Ovary (tissue), 10 donors: ENCODE measurements at places on chromosomes 13 and 19. TPM values are rescaled to one million over a fixed set of nuclear protein-coding genes. Genes with fewer than 3 reads are reported as not detected.

RELB gene
- 16.2 TPM for total RNA-seq

ENOX1 gene
- 17.5 TPM for total RNA-seq

ZNF836 gene
- 23.2 TPM for total RNA-seq

DDX49 gene
- total RNA-seq = 32.8 TPM

ZNF681 gene
- 4.0 TPM for total RNA-seq

GRCh38 chr13:46906405-46906804 is 9.6 kb upstream of the HTR2A start:
- no peak for DNase-seq

GRCh38 chr13:40776681-40777165 is 5.7 kb upstream of the MRPS31 start:
- DNase-seq = no peak

DNA sequence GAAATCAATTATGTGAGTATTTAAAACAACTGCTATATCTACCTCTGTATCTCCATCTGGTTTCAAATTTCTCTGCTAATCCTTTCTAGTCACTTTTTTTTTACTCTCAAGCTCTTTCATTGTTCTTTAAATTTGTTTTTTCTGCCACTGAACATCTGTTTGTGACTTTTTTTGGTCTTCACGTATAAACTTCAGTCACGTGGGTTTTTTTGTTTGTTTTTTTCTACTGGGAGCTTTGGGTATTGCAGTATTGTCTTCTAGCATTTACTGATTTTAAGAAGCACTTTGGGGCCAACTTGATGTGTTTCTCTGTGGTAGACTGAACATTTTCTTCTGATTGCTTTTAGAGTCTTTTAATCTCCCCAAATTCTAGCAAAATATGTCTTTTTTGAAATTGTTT is 262.6 kb upstream of the RXFP2 start:
- DNase-seq = no peak

DNA sequence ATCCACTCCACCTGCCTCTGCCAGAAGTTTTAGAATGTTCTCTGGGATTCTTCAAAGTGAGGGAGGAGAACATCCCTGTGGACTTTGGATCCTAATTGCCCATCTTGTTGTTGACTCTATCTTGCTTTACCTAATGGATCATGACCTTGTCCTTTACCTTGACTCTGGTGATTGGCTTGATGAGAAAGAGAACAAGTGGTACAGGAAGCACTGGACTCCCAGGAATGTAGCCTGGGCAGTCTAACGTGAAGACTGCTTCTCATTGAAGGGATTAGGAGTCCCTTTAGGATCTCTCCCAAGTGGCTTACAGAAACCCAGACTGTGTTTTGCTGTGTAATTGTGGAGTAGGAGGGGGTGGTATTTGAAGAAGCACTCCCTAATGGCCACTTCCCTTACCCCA is 63.9 kb downstream of the SLC10A2 start:
- DNase-seq = no peak

GRCh38 chr13:32125751-32126150 is 94.2 kb downstream of the FRY start:
- DNase-seq = no peak

DNA sequence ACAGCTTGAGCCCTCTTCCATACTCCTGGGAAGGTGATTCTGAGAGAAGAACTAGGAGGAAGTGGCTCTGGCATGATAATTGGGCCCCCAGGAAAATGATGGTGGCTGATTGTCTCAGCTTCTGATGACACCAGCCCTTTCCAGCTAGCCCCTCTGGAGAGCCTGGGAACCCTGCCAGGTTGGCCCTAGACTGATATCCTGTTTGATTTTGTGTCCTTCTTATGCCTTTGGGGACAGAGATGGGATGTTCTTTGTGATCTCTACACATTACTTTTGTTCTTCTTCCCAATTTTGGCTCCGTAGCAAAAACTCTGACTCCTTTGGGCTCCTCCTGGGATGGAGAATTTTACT is 39.7 kb downstream of the ERICH6B start:
- DNase-seq = no peak

DNA sequence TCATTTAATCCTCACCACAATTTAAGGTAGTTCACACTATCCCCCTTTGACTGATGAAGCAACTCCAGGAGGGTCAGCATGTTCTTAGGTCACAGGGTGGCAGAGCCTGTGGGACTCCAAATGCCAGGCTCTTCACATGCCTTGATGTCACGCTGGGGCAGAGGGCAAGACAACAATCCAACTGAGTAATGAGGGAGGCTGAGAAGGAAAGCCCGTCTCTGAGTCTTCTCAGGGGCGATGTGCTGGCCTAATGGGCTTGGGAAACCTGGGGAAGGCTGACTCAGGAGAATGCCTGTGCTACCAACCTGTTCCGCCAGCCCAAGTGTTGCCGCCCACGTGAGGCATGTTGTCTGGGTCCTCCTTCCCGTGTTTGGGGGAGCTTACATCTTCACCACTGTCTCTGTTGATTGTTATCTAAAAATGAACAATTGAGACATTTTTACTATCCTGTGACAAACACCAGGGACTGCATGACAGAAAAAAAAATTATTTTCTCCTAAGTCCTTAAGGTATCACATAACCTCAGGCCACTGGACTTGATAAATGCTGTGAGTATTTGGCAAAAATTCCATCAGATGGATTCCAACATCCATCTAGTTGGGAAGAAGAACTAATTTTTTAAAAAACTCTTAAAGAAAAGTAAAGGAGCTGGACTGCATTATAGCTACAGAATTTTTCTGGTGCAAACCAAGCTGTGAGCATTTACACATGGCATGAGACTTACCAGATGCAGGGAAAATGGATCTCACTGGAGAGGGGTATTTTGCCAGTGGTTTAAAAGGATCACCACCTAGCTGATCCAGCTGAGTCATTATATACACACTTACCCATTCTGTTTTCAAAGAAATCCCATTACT is 157.5 kb downstream of the RGCC start:
- peak; percentile 23 for DNase-seq

- no peak for DNase-seq
These were observed 15.7 kb downstream of the ZNF808 start for GRCh38 chr19:52542984-52543664.

DNA sequence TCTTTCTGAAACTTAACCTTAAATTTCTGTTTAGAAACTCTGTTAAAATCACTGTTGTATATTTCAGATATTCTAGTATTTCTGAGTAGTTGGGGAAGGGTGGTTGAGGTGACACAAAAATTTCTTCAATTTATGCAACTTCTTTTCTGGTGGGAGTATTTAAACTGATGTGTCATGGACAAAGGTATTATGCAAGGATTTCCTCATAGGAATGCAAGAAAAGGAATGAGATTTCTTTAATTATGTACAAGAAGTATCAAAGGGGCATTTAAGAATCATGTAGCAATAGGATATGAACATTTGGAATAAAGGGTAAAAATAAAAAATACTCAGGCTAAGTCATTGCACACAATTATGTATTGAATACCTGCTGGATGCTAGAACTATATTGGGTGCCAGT is 575.8 kb upstream of the KLF12 start:
- DNase-seq = no peak

DNA sequence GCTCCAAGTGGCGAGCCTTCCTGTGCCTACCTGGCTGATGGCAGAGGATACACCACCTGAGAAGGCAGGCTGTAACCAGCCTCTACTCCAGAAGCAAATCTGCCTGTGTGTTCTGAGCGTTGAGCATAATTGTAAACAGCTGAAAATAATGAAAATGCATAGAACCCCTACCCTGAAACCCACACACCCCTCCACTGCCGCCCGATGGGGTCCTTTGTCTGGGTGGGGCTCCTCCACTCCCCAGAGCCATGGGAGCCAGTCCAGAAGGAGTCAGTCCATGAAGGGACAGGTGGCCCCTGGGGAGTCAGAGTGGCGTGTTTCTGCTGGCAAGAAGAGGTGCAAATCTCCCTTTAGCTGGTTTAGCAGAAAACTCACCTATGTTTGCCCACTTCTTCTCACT is 8.0 kb upstream of the SOX1 start:
- DNase-seq = no peak

DNA sequence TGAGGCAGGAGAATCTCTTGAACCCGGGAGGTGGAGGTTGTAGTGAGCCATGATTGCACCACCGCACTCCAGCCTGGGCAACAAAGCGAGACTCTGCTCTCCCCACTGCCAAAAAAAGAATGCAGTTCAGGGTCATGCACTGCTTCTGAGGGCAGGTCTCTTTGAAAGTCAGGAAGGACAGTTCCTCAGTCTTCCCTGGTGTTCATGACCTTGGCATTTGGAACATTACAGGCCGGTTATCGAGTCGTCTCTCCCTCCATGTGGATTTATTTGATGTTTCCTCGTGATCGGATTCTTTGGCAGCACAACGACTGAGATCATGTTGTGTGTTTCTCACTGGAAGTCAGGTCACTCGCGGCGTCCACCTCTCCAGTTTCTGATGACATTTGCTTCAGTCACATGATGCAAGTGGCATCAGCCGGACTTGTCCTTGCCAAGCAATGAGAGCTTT is 17.2 kb downstream of the FGF21 start:
- DNase-seq = peak; percentile 44

DNA sequence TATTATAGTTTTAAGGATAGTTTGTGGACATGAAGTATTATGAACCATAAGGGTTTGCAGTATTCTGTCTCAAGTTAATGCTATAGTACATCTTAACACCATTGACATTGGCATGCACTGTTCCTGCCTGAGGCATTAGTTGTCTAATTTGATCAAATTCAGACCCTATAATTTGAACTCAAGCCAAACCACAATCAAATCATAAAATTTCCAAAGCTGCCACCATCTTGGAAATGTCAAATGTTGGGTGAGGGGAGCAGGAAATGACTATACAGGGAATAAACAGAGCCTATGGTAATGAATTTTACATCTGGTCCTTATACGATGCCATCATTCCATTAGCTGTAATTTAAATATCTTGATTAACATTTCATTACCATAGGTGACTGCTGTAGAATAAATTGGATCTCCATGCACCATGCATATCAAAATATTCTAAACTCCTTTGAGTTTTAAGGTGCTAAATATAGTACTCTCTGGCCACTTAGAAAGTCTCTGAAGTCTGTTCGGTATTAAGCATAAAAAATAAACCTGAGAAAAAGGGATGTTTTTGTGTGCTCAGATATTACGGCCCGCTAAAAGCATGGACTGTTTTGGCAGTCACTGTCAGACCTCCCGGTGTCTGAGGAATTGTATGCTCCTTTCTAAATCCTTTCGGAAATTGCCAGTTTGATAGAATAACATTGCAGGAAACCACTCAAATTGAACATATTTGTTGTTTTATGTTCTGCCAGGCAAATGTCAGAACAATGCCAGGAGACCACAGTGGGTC is 257.7 kb downstream of the SPRY2 start:
- DNase-seq = no peak

GRCh38 chr13:26705536-26705935 is 55.0 kb downstream of the GPR12 start:
- no peak for DNase-seq

DNA sequence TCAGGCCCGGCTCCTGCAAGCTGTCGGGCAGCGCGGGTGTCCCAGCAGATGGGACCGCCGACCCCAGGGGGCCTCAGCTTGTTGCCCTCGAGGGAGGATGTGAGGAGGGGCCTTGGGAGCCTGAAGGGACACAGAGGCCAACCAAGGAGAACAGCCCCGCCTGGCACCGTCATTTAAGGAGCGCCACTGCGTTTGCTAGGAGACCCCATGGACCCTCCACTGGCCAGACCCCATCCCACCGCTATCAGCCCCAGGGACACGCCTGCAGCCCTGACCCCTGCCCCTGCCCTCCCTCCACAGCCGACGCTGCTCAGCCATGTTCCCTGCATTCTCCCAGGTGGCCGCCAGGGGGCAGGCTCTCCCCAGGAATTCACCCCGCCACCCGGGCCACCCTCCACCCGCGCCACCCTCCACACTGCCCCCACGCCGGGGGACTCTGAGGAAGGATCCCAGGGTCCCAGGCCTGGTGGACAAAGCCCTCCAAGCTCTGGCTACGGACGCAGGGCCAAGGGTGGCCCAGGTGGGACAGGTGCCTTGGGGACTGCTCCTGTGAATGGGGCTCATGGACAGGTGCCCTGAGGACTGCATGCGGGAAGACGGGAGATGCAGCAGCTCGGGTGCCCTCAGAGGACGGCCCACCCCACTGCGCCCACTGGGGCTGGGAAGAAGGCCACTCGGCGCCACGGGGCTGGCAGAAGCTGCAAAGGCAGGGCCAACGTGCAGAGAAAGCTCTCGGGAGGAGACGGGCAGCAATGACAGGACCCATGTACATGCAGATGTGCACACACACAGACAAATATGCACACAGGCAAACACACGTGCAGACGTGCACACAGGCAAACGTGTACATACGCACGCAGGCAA is 34.4 kb downstream of the PIP5K1C start:
- peak; percentile 79 for DNase-seq

- DNase-seq = no peak
These were observed 750 bp downstream of the RAB20 start for GRCh38 chr13:110560601-110561343.

DNA sequence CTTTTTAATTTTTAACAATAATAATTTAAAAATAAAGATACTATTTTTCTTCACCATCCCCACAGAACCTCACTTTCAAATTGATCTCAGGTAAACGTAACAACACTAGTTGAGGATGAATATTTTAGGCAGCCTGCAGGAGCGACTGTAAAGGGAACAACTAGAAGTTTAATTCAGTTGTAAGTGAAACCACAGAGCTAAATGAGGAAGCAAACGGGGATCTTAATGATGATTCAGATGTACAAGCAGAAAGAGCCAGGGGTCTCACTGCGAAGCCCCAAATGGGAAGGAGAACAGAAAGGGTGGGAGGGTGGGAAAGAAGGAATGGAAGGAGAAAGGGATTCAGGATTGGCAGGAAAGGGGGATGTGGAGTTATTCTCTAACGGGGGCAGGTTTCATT is 54.6 kb upstream of the RAP2A start:
- DNase-seq = no peak

DNA sequence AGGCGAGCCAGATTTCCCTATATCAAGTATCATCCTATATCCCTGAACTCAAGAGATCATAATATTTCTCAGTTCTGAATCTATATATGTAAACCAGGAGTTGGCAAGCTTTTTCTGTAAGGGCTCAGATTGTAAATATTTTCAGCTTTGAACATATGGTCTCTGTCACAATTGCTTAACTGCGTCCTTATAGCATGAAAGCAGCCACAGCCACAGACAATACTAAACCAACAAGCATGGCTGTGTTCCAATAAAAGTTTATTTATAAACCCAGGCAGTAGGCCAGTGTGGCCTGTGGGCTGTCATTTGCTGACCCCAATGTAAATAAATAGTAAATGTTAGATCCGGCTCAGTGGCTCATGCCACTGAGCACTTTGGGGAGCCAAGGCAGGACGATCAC is 12.2 kb upstream of the MYH14 start:
- no peak for DNase-seq

- DNase-seq = no peak
These were observed 1.0 kb upstream of the CEACAM1 start for GRCh38 chr19:42529248-42529764.
